Tracheal epithelial cell (primary cell): ENCODE measurements at places on chromosomes 12 and 14. TPM values are rescaled to one million over a fixed set of nuclear protein-coding genes. Genes with fewer than 3 reads are reported as not detected.

The RIN3 gene
- 0.96 and 3.2 TPM in 2 replicates for total RNA-seq

The LRFN5 gene
- total RNA-seq, result under 0.01 TPM in 1 of 2 replicates, not detected in the other

The PTGR2 gene
- total RNA-seq, result 4.1 and 7.9 TPM in 2 replicates

The CCDC197 gene
- total RNA-seq, result not detected in 2 replicates

The RNFT2 gene
- total RNA-seq, result under 0.01 and 0.72 TPM in 2 replicates

The RERG gene
- 0.64 TPM in 1 of 2 replicates, not detected in the other for total RNA-seq

The EFS gene
- total RNA-seq, result 6.3 and 7.7 TPM in 2 replicates

The SPIC gene
- not detected in 2 replicates for total RNA-seq

The SETD3 gene
- 75.4 and 76.9 TPM in 2 replicates for total RNA-seq

The PSMD9 gene
- total RNA-seq, result 58.2 and 61.9 TPM in 2 replicates

The ZNF641 gene
- total RNA-seq, result 4.7 and 11.8 TPM in 2 replicates

The CIROP gene
- total RNA-seq, result not detected in 2 replicates

The LIN7A gene
- 1.4 TPM in 1 of 2 replicates, not detected in the other for total RNA-seq
